Activated T-cell treated with anti-CD3 and anti-CD28 coated beads, Interleukin-2, amount 50 U/mL, for 1 hour (primary cell): ENCODE measurements at places on chromosomes 4 and X.

GRCh38 chr4:123783151-123783790, 386.7 kb downstream of the SPRY1 start:
- DNase-seq: no peak

- no peak for DNase-seq
These were observed 44.0 kb downstream of the NUDT10 start for GRCh38 chrX:51376672-51377071.

GRCh38 chr4:87734084-87734483, 65.3 kb upstream of the IBSP start:
- no peak for DNase-seq

GRCh38 chr4:109676886-109677285, 26.4 kb downstream of the CASP6 start:
- DNase-seq: no peak

GRCh38 chrX:150587585-150588503, 19.4 kb downstream of the MTM1 start:
- DNase-seq: peak; percentile 52

GRCh38 chr4:153834901-153835300, 46.0 kb upstream of the SFRP2 start:
- DNase-seq: no peak

DNA sequence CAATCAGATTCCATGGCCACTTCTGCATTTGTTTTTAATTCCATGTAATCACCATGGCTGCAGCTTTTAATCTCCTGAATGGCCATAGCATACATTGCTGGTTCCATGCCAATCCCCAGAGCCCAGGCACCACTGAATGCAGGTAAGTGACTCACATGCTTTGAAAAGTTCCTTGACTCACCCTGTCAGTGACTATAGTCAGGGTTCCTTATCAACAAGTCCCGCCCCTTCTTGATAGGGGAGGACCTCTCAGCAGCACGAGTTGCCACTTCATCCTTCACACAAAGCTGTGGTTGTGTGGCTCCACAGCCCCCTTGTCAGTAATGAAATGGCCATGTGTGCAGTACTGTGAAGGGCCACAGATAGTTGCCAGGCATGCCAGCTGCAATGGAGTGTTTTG, 516.6 kb downstream of the PPARGC1A start:
- DNase-seq: no peak

DNA sequence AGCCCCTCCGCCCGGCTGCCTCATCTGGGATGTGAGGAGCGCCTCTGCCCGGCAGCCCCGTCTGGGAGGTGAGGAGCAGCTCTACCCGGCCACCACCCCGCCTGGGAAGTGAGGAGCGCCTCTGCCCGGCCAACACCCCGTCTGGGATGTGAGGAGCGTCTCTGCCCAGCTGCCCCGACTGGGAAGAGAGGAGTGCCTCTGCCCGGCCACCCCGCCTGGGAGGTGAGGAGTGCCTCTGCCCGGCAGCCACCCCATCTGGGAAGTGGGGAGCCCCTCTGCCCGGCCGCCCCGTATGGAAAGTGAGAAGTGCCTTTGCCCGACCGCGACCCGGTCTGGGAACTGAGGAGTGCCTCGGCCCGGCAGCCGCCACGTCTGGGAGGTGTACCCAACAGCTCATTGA, 74.3 kb upstream of the TNIP3 start:
- DNase-seq: no peak

DNA sequence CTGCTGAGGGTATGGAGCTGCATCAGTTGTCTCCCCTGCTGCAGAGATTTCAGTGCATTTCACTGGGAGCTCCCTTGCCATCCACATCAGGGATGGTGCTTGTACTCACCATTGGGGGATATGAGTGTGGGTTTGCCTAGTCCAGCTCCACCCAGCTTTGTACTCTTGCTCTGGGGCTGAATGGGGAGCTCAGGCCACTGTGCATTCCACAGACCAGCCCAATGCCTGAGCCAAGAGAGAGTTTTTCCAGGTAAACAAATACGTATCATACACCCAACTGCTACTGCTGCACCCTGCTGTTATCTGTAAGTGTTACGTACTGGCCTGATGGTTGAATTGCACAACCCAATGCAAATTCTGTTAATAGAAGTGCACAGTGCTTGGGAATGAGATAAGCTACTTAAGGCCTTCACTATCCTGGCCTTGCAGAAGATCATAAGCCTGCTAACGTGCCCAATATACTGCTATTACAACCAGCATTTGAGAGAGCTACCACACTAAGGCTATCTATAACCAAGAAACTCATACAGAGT, 205.0 kb upstream of the DMD start:
- no peak for DNase-seq

DNA sequence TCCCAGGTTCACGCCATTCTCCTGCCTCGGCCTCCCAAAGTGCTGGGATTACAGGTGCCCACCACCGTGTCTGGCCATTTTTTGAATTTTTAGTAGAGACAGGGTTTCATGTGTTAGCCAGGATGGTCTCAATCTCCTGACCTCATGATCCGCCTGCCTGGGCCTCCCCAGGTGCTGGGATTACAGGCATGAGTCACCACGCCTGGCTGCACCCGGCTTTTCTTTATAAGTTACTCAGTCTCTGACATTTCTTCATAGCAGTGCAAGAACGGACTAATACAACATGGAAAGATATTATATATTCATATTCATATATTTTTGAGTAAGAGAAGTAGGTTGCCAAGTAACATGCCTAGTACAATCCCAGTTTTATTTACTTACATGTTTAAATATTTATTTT, 22.9 kb downstream of the SHROOM3 start:
- DNase-seq: no peak

- DNase-seq: no peak
These were observed 97.3 kb downstream of the PPP1R2C start for GRCh38 chrX:42680666-42681065.

DNA sequence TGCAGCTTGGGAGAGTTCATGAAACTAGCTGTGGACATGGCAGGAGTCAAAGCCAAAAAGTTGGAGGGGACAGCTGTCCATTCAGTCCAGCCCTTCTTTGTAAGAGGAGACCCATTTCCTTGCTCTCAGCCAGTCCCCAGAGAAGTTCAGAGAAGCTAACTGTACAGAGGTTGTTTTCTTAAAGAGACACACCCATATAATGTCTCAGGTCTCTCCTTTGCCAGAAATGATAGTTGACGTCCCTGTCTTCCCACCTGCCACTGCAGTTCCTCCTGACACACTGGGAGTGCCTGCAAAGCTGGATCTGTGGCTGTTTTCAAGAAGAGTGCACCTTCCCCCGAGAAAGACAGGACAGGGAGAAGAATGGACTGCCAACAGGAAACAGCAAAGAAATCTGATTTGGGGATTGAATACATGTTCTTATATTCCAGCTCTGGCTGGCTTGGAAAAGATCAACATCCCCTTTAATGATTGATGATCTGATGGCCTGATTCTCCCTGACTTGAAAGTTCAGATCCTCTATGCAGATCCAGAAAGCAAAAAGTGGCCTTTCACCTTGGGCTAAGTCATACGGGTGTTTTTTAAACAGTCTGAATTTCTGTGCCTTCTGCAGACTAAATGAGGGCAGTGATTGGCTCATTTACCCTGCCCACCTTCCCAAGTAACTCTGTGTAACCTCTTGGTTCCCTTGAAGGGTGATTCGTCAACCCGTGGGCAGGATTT, 87.2 kb downstream of the MAOA start:
- DNase-seq: no peak

DNA sequence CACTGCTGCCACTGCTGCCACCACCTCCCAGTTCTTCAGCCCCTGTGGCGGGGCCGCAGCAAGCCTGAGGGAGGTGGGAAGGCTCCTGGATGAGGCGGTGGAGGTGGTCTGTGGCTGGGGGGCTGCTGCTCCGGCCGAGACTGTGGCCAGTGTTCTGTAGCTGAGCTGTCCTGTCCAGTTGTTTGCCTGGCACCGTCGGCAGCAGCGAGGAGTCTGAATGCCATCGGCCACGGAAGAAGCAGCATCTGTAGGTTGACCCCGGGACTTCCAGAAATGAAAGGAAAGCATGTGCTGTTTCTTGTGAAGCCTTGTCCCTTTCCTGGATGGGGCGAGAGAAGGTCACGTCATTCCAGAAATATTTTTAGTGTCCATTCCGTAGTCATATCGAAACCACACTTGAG, 3.3 kb downstream of the C4orf54 start:
- DNase-seq: no peak

GRCh38 chr4:1973218-1973617, 35.6 kb downstream of the NELFA start:
- no peak for DNase-seq

DNA sequence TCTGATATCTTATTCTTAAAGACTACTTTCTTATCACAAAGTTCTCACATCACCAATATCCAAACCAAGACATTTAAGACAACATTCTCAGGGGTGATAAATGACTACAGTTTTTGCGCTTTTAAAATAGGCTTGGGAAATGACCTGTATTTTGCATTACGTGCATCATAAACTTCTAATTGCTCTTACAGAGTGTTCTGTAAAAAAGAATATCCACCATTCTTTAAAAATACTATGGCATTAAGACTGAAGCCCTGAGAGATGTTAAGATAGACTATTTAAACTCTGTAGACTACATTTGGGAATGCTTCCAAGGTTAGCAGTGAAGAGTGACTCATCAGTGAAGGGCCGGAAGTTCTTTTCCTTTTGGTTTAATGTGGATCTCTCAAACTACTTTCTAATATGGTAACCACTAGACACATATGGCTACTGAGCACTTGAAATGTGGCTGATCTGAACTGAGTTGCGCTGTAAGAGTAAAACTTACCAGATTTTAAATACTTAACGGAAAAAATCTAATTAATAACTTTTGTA, 518.8 kb upstream of the FTHL17 start:
- no peak for DNase-seq

GRCh38 chr4:166882221-166882620, 352.1 kb downstream of the SPOCK3 start:
- no peak for DNase-seq

GRCh38 chr4:25330905-25331808, 18.6 kb downstream of the ZCCHC4 start:
- no peak for DNase-seq

DNA sequence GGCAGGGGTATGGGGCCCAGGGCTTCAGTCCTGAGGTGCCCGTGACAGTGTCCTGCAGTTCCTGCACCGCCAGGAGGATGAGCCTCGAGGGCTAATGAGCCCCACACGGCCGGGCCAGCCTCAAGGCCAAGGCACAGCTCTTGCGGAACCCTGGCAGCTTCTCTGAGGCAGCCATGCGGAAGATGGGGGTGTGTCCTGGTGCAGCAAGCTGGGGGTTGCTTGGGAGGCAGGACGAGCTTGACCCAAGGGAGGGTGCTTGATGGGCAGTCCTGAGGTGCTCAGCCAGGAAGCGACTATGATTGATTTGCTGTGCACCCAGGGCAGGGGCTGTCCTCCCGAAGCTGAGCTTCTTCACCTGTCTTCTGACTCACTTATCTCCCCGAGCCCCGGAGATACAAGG, 9.1 kb upstream of the FGFR3 start:
- DNase-seq: no peak

- no peak for DNase-seq
These were observed 68.9 kb downstream of the WNK3 start for GRCh38 chrX:54288968-54289367.

- DNase-seq: no peak
These were observed 33.7 kb downstream of the PIGG start for GRCh38 chr4:532588-533317.

DNA sequence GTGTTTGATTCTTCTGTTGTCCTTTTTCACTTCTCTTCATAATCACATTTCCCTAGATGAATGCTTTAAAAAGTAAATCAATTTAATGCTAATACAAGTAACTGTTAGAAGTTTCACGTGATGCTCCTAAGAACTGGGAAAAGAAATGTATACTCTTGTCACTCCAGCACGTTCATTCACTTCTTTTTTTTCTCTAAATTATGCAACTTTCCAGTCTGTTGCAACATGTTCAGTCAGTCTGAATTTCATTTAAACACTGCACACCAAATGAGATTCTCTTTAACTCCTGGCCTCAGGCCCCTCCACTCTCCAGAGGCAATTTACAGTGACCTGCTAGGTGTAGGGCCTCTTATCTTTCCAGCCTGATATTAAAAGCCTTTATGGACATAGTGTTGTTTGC, 321.9 kb downstream of the HS3ST1 start:
- DNase-seq: no peak

- no peak for DNase-seq
These were observed 21.3 kb upstream of the BMP2K start for GRCh38 chr4:78754872-78755271.

GRCh38 chr4:112726041-112726440, 89.1 kb downstream of the LARP7 start:
- no peak for DNase-seq

DNA sequence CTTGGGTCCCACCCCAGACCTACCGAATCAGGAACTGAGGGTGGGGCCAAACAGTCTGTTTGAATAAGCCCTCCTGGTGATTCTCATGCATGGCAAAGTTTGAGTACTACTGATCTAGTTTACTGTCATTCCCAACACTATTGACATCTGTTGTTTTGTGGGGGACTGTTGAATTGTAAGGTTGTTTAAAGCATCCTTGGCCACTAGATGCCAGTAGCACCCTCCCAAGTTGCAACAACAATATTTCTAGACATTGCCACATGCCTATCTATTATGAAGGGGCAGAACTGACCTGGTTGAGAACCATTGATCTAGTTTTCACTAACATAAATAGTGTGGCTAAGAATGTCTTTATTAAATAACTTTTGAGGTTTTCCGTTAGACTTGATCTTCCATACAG, 15.1 kb downstream of the TAF9B start:
- DNase-seq: no peak
